ENCODE measurements at places on chromosomes 13 and 19. TPM values are rescaled to one million over a fixed set of nuclear protein-coding genes. Genes with fewer than 3 reads are reported as not detected.

DNA sequence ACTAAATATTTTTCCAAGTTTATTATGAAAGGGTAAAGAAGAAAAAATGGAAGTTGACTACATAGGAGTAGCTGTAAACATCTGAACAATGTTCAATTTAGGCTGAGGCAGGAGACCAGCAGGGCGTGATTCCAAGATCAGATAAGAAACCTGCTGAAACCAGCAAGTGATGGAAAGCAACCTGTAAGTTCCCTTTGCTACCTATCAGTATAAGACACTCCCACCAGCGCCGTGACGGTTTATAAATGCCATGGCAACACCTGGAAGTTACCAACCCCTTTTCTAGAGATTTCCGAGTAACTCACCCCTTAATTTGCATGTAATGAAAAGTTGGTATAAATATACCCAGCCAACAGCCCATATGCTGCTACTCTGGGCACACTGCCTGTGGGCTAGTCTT, 1.1 kb upstream of the ZNF45 start:
- no peak for DNase-seq

DNA sequence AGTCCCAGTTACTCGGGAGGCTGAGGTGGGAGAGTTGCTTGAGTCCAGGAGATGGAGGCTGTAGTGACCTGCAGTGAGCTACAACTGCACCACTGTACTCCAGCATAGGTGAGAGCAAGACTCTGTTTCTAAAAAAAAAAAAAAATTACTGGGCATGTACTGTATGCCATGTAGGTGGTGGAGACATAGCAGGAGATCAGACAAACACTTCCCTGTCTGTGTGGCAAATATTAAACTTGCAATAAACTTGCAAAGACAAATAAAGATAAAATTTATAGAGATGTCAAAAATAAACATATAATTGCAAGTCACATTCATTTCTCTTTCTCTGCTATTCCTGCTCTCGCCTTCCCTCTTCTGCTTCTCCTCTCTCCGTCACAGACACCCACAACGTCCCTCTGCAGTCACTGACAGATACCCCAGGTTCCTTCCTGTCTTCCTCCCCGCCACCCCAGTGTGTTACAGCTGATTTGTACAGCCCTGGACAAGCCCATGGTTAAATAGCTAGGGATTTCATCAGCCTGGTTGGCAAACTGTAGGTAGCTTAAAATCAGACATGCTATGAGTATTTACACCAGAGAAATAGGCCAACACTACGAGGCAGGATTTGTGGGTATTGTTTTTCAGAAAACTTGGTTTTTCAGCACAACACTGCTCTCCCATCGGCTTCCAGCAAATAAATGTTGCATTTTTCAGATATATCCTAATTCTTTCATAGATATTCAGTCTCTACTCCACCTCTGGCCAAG, 1.3 kb upstream of the CD177 start:
- DNase-seq = no peak

- no peak for DNase-seq
Observed at GRCh38 chr13:44189085-44189484, 184.5 kb upstream of the SERP2 start.

FOXA3 gene
- 0.68 TPM for total RNA-seq

SIGLEC8 gene
- 3.0 TPM for total RNA-seq

- DNase-seq = no peak
Observed at GRCh38 chr13:84951128-84951527, 848.1 kb downstream of the SLITRK6 start.

CACNG7 gene
- total RNA-seq = not detected

DNA sequence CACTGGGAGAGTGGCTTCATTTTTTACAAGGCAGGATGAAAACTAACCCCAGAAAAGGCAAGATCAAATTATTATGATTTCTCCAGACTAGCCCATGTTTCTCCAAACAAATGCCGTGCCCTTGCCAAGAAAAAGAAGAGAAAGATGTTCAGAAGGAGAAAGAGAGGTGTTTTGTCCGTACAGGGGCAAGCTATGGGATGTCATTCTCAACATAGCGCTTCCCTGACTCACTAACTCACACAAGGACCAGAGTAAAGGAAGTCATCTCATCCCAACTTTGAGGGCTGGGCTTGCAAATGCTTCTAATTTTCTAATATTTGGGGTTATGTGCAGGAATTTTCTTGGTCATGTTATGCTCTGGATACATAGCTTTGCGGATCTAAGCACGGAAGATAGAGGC, 224.2 kb upstream of the MAB21L1 start:
- DNase-seq = no peak

TBC1D4 gene
- total RNA-seq = 30.4 TPM

RGS9BP gene
- 2.1 TPM for total RNA-seq

- peak; percentile 90 for DNase-seq
Observed at GRCh38 chr19:12792051-12792852, 966 bp downstream of the JUNB start.

DNA sequence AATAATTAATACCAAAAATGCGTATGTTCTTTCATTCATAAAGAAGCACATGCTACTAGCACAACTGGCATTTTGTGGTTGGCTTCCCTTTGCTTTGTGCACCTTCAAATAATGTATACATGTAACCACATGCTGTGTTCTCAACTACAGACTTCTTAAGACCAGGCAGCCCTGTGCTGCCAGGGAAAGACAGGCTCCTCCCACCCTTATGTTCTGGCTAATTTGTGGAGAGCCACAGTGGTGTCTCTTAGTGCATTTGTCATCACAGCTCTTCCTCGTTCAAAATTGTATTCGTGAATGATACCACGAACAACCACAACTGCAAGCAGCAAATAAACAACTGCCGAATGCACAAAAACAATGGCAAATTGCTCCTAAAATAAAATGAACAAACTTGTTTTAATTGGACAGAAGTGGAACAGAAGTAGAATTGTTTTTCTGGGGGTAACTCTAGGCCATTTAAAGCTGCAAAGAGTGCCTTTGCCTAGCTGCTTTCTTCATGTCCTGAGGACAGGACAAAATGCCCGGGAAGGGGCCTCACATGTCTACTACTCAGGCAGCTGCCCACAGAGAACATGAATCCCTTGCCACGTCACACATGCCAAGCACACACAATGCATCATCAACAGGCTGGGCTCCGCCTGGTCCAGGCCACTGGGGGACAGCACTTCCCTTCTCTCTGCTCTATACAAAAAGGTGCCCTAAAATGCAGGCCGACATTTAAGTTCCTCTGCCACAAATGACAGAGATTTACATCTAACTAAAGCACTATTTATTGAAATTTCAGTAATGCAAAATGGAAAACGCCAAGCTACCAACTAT, 21.7 kb downstream of the IRS2 start:
- DNase-seq = no peak

PDE4C gene
- total RNA-seq = 9.6 TPM

- DNase-seq = no peak
Observed at GRCh38 chr19:18254546-18255503, 19.4 kb downstream of the IQCN start.

VSTM1 gene
- 1.7 TPM for total RNA-seq

BEST2 gene
- not detected for total RNA-seq

CBY2 gene
- total RNA-seq = not detected

DNA sequence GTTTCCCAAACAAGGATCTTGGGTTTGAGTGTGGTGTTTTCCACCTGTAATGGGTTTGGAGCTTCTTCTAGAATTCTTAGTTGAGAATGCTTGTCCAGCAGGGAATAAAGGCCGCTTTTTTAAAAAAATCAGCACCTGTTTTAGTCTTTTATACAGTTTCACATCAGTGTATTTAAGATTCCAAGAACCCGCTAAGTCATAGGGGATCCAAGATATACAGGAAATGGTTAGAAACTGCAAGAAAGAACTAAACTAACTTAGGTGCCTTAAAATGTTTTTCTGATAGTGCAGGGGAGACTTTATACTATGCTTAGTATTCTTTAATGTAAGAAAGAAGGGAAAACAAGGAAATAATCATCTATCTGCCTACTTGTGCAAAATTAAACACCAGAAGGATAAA, 74.7 kb downstream of the C13orf42 start:
- no peak for DNase-seq
